ENCODE measurements at places on chromosomes 1 and 21.

DNA sequence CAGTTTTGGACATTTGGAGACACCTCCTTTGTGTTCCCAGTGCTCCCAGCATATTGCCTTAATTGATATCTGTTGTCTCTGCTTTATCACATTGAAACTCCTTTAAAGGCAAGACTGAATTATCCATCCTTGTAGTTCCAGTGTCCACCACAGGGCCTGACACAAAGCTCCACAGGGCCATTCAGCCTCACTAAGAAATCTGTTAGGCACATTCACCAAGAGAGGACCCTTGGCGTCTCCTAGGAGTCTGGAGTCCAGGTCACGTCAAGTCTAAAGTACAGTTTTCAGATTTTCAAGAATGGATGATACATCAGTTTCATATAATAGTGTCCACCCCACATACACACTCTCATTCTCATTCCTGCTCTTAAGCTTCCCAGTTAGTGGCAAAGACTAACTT lies 4.8 kb downstream of the ACP6 start:
- no peaks in the 10 kb centered on the region for H3K36me3 ChIP-seq
- no peak overlapping the region for H3K27ac ChIP-seq
- no peak overlapping the region for H3K4me3 ChIP-seq
- H3K27me3 ChIP-seq, result no peaks in the 10 kb centered on the region

DNA sequence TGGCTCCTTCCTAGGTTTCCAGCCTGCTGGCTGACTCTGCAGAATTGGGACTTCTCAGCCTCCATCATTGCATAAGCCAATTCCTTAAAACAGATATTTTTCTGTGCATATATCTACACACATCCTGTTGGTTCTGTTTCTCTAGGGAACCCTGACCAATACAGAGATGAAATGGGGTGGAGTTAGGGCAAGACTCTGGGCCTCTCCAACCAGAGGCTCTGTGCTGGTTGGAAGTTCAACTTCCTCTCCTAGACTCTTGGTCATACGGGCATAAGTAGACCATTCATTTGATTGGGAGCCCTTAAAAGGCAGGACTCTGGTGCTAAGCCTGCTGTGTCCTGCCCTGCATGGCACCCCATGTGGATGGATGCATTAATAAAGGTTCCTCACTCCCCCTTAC lies 55.0 kb downstream of the CNIH3 start:
- H3K4me1 ChIP-seq, result no peaks in the 10 kb centered on the region
- H3K27ac ChIP-seq, result no peak overlapping the region
- no peaks in the 10 kb centered on the region for H3K36me3 ChIP-seq
- no peaks in the 10 kb centered on the region for H3K27me3 ChIP-seq

GRCh38 chr1:4931486-4931885 lies 277.1 kb downstream of the AJAP1 start:
- no peaks in the 10 kb centered on the region for H3K27me3 ChIP-seq
- no peaks in the 10 kb centered on the region for H3K4me1 ChIP-seq
- H3K4me3 ChIP-seq, result no peak overlapping the region
- DNase-seq, result no peak
- no peaks in the 10 kb centered on the region for H3K36me3 ChIP-seq

DNA sequence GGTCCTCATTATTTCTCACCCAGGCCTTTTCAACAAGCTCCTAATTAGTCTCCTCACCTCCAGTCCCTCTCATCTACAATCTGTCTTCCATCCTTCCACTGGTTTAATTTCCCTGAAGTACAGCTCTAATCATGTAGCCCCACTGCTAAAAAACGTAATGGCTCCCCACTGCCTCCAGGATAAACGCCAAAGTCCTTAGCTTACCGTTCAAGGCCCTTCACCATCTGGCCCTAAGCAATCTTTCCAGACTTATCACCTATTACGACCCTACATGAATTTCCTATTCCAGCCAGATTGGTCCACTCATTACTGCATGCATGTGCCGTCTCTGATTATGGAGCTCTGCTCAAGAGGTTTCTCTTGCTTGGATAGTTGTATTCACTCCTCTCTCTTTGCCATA lies 83.1 kb upstream of the DAB1 start:
- no peak overlapping the region for H3K4me3 ChIP-seq
- no peak overlapping the region for H3K27ac ChIP-seq
- H3K27me3 ChIP-seq, result no peaks in the 10 kb centered on the region
- DNase-seq, result no peak

GRCh38 chr1:22289307-22289995 lies 146.6 kb upstream of the WNT4 start:
- no peak overlapping the region for H3K4me3 ChIP-seq
- H3K36me3 ChIP-seq, result no peaks in the 10 kb centered on the region
- no peak for DNase-seq
- no peak overlapping the region for H3K27ac ChIP-seq

DNA sequence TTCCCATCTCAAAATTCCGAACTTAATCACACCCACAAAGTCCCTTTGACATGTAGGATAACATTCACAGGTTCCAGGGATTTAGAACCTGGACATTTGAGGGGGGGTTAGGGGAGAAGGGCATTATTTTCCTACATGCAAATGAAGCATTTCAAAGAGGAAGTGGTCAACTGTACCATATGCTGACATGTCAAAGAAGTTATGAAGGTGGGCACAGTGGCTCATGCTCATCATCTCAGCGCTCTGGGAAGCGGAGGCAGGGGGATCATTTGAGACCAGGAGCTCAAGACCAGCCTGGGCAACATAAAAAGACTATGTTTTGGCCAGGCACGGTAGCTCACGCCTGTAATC lies 35.7 kb downstream of the PTP4A2 start:
- H3K4me3 ChIP-seq, result no peak overlapping the region
- no peak overlapping the region for H3K27ac ChIP-seq
- no peaks in the 10 kb centered on the region for H3K27me3 ChIP-seq
- no peak for DNase-seq
- H3K36me3 ChIP-seq, result no peaks in the 10 kb centered on the region

DNA sequence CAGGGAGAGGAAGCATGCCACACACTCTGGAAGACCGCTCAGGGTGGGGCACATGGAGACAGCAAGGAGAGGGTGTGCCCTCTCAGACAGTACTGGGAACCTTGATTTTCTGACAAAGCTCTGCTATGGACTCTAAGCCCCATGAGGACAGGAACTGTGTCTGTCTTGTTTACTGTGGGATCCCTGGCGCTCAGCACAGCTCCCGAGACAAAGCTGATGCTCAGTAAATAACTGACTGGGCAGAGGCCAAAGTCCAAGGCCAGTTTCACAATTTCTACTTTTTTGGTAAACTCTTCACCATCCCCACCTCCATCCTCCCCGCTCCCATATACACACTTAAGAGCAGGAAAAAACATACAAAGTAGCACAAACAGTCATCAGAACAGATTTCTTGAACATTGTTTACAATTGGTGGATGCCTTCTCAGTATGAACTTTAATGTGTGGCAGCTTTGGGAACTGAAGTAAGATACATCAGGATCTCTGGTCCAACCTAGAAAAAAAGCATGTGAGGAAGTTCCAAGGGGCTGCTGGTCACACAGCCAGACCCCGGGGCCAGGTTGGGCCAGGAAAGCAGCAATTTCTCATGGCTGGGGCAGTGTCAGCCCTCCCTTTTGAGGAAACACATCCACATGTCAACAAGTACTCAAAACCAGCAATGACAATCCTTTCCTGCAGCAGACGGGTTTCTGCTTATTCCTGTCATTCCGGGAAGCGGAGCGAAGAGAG lies 5.6 kb upstream of the AHCYL1 start:
- no peaks in the 10 kb centered on the region for H3K36me3 ChIP-seq
- H3K27me3 ChIP-seq, result no peaks in the 10 kb centered on the region

- no peaks in the 10 kb centered on the region for H3K36me3 ChIP-seq
- H3K27me3 ChIP-seq, result no peaks in the 10 kb centered on the region
- peak overlapping the region; percentile 86 for H3K27ac ChIP-seq
- peak overlapping the region; percentile 79 for H3K4me3 ChIP-seq
- H3K4me1 ChIP-seq, result peaks cover 42% of the 10 kb centered on the region
Measured at GRCh38 chr1:111988743-111989453, 570 bp downstream of the KCND3 start.

- H3K4me1 ChIP-seq, result no peaks in the 10 kb centered on the region
- no peak overlapping the region for H3K4me3 ChIP-seq
- H3K27ac ChIP-seq, result no peak overlapping the region
- no peaks in the 10 kb centered on the region for H3K36me3 ChIP-seq
Measured at GRCh38 chr1:198601936-198602889, 36.6 kb upstream of the PTPRC start.
